ENCODE measurements at places on chromosomes 13 and 19. TPM values are rescaled to one million over a fixed set of nuclear protein-coding genes. Genes with fewer than 3 reads are reported as not detected.

DNA sequence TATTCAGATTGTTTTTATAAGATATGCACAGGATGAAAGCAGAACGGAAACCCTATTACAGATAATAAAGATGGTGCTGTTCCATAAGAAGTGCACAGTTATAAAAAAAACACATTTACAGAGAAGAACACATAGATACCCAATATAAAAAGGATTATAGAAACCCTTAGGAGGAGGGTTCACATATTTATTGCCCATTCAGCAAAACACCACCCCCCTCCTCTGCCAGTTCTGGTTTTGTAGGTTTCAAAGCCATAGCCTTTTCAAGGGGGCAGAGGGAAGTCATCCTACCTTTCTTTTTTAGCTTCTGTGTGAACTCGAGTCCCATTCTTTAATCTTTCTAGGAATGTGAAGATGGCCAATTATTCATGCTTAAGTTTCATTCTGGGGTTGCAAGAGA lies 511.2 kb downstream of the GPC5 start:
- no peak for DNase-seq

Gene ZNF71
- 7.8 TPM for polyA plus RNA-seq

Gene SLC7A9
- 15.4 TPM for polyA plus RNA-seq

Gene ZNF154
- polyA plus RNA-seq: 42.4 TPM

- DNase-seq: no peak
Measured at GRCh38 chr13:28094306-28094705, 6.1 kb downstream of the FLT3 start.

DNA sequence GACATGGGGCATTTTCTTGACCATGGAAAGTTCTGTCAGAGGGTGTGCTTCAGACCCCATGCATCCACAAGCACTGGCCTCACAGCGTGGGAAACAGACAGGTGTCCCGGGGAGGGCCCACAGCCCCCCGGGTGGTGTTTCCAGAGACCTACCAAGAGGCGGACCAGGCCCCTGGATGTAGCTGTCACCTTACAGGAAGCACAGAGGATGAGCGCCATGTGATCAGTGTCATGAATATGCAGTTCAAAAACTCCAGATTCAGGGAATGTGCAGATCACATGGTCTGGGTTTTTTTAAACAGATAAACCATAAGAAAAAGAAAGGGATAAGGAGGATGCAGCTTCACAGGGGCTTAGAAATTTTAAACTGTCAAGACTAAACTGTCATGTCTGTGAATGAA lies 61.0 kb upstream of the SPATA13 start:
- no peak for DNase-seq

- DNase-seq: no peak
Measured at GRCh38 chr19:8244442-8244841, 35.3 kb downstream of the CERS4 start.

- no peak for DNase-seq
Measured at GRCh38 chr13:40792284-40793051, 3.1 kb downstream of the SLC25A15 start.

Gene POLR1D
- 125 TPM for polyA plus RNA-seq

DNA sequence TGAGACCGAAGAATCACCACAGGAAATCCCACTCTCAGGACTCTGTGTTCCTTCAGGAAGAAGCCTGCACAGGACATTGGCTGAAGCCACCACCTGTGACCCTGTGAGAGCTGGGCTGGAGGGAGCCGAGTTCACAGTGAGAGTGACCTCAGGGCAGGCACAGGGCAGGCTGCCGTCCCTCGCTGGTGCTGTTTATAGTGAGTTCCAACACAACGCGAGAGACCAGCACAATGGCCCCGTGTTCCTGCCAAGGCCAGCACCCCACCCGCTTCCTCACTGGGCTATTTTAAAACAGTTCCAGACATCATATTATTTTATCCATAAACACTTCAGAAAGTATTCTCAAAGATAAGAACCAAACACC lies 18.4 kb upstream of the GAS6 start:
- no peak for DNase-seq

DNA sequence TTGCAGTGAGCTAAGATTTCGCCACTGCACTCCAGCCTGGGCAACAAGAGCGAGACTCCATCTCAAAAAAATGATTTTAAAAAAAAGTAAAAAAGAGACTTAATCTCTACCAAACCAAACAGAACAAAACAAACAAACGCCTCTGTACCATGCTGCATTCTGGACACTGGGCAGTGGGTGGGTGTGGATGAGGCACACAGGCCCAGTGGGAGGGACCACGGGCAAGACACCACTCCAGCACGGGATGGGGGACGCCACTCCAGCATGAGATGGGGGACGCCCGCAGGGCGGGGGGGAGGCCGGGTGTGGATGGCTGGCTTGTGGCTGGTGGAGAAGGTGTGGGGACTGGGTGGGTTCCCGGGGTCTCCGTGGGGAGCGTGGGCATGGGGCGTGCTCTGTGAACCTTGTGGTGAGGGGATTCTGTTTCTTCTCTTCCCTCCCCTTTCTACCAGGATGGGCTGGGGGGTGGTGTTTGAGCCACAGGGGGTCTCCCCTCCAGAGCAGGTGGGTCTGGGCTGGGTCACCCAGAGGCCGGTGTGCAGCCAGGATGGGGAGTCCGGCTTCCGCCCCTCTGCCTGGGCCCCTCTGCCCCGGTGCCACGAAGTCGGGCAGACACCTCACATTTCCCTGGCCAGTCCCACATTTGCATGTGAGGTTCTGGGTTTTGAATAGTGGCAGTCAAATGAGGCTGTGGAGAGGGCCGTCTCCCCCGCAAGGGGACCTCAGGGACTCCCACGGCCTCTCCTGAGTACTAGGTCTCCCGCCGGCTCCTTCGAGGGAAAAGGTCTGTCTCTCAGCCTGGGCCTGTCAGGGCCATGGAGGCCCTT lies 23.9 kb upstream of the MATK start:
- DNase-seq: no peak

DNA sequence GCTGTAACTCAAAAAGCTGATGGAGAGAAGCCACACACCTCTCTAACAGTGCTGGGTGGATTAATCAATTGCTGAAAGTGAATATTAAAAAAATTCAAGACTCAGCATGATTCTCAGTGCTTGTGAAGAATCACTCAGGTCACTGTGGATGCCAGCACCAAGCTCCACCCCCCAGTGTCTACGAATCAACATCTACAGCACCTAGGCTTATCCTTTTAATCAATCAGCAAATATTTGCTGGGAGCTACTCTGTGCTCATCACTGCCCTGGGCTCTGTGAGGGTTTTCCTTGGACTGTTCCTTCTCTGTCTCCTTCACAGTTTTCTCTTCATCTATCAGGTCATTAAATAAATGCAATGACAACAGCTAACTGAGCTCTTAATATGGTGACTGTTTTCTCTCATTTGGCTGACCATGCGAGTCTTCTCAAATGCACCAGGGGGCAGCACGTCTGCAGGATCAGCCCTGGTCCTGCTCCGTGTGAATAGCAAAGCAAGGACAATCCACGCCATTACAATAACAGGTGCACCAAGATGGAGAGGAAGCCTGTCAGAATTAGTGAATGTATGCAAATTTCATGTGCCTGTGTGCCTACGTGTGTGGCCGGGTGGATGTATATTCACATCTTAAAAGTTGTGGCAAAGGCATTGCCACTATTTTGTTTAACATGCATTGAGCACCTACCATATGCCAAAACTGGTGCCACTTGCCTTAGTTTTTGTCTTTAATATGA lies 14.6 kb upstream of the C13orf42 start:
- peak; percentile 45 for DNase-seq

Gene PSG3
- 0.13 TPM for polyA plus RNA-seq

GRCh38 chr19:12647490-12648071 lies 19.0 kb downstream of the MAN2B1 start:
- peak; percentile 60 for DNase-seq

- no peak for DNase-seq
Measured at GRCh38 chr13:80000684-80001509, 340.0 kb downstream of the SPRY2 start.

DNA sequence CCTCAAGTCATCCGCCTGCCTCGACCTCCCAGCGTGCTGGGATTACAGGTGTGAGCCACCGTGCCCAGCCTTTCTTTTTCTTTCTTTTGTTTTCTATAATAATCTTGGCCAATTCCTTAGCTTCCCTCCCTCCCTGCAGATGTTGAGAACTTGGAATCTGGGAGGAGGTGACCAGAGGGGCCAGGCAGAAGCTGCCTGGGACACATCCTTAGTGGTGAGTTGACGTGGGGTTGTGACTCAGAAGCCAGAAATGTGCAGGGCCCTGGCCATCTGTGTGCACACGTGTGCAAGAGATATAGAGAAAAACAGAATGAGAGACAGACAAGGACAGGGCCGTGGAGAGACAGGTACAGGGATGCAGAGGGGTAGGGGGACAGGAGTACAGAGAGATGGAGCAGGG lies 154.3 kb downstream of the SIPA1L3 start:
- no peak for DNase-seq

DNA sequence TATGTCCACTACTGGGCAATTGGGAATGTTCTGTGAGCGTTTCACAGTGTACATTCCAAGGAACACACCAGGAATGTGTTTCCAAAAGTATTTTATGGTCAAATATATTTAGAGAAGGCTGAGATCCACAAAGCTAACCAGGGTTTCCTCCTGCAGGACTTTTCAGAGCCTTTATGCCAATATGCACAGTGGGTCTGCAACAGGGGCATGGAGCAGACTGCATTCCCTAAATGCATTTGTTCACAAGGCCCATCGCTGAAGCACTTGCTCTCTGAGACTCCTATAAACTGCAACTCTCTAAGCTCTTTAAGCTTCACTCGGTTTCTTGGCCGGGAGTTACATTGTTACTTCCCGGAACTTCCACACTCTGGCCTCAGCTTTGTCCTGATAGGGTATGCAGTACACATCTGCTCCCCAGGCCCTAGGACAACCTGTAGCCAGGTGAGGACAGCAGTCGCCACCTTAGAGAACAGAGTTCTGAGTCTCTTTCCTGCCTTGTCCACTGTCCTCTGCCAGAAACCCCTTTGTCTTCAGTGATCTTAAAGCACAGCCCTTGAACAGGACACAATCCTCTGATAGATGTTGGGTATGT lies 33.5 kb downstream of the FBN3 start:
- DNase-seq: no peak

DNA sequence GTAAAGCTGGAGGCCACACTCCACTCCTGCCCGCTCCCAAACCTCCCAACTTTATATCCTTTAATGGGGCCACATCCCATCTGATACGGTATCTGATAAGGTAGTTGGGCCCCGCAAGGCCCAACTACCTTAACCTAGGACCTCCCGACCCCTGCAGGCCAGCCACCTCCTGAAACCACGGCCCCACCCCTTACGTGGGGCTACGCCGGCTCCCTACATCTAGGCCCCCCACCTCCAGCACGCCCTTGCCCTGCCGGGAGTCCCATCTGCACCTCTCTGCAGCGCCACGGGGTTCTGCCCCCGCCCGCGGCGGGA lies 2.2 kb downstream of the IGFLR1 start:
- no peak for DNase-seq

DNA sequence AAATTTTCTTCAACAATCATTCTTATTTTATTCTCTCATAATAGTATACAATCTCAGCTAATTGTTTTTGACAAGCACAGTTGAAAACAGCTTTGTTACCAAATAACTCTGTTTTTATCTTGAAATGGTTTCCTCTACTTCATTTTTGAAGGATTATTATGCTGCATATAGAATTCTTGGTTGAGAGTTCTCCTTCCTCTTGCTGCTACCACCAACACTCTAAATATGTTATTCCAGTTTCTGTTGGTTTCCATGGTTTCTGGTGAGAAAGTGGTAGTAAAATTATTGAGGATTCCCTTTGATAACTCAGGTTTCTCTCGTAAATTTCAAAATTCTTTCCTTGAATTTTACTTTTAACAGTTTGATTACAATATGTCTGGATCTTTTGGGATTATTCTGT lies 1725.9 kb downstream of the PCDH9 start:
- DNase-seq: no peak

GRCh38 chr13:113005076-113005865 lies 36.3 kb downstream of the MCF2L start:
- no peak for DNase-seq

- no peak for DNase-seq
Measured at GRCh38 chr13:104253063-104253680, 1187.0 kb upstream of the SLC10A2 start.

Gene ZNF564
- polyA plus RNA-seq: 13.9 TPM

Gene CABP5
- not detected for polyA plus RNA-seq

Gene THAP8
- 9.2 TPM for polyA plus RNA-seq

DNA sequence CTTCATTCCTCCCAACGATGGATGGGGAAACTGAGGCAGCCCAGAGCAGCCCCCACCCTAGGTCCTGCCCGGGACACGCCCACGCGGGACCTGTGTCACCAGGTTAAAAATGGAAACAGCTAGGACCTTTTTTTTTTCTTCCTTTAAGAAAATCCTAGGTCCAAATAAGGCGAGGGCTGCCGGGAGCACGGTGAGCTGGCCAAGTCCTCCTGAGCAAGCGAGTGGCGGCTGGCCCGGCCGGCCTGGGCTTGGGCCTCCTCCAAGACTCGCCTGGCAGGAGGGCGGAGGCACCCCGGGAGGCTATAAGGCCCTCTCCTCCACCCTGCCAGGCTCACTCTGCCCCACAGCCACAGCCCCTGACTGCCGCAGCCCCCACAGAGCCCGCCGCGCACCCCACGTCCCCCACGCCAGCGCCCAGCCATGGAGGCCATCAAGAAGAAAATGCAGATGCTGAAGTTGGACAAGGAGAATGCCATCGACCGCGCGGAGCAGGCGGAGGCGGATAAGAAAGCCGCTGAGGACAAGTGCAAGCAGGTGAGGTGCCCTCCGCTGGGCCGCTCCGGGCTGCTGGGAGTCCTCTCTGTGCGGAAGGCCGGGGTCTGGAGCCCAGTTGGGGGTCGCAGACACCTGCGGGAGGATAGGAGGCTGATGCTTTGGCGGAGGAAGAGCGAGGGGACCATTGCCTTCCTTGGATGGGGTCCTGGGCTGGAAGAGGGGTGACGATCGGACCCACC lies 8.9 kb upstream of the TPM4 start:
- no peak for DNase-seq

Gene APLP1
- polyA plus RNA-seq: 25.0 TPM

DNA sequence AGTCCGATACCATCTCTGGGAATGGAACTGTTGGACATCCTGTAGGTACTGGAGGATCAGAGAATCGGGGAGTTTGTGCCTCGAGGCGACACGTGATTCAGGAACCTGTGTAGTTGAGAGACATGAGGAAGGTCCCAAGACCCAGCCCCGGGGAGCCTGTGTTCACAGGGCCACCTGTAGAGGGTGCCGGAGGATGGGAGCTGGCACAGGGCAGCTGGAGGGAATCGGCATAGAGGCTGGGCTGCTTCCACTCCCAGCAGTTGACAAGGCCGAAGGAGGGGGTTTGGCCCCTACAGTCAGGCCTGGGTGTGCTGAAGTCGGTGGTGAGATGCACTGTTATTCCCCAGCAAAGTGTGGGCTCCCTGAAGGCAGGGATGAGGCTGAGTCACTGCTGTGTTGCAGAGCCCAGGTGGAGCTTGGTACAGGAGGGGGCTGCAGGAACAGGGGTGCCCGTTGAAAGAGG lies 2.5 kb upstream of the ISYNA1 start:
- no peak for DNase-seq

GRCh38 chr13:110306340-110306959 lies 507 bp downstream of the COL4A1 start:
- DNase-seq: no peak

DNA sequence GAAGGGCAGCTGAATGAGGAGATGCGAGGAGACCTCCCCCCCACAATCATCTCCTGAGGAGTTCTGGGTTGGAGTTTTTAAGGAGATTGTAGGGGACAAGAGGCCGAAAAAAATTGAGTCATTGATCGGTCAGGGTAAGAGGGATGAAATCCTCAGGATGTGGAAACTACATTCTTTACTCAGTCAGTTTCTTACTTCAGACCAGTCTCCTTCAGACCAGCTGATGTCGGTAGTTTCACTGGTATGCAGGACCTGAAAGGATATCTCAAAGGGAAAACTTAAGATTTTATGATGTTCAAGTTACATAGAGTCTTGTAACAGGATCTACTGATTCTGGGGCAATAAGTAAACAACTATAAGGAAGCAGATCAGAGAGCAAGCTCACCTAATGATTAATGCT lies 51.7 kb upstream of the RFXAP start:
- DNase-seq: no peak

Gene REX1BD
- polyA plus RNA-seq: 22.5 TPM

Data from left kidney (tissue), 8 donors.